ENCODE measurements at places on chromosomes 1 and 21.
A peak's percentile ranks its signal among the peaks of the same experiment; 100 is the strongest.

GRCh38 chr1:35563166-35563565 is 5.6 kb downstream of the NCDN start:
- DNase-seq = no peak

- no peak for DNase-seq
These were observed 4.0 kb downstream of the H6PD start for GRCh38 chr1:9238550-9238949.

GRCh38 chr1:95547005-95547404 is 313.0 kb downstream of the RWDD3 start:
- no peak for DNase-seq

DNA sequence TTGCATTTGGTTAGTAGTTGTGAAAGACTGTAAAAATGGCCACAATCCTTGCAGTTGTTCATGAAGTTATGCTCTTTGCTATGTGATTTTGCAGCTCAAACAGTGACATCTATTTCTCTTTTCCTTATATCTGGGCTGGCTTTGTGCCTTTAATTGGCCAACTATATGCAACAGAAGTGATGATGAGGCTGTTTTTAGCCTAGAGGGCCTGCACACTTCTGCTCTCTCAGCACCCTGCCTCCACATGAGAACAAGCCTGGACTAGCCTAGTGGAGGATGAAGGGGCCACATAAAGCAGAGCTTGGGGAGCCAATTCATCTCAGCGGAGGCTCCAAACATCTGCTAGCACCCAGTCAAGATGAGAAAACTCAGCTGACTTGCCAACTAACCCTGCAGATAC is 339.8 kb downstream of the OMA1 start:
- DNase-seq = no peak

DNA sequence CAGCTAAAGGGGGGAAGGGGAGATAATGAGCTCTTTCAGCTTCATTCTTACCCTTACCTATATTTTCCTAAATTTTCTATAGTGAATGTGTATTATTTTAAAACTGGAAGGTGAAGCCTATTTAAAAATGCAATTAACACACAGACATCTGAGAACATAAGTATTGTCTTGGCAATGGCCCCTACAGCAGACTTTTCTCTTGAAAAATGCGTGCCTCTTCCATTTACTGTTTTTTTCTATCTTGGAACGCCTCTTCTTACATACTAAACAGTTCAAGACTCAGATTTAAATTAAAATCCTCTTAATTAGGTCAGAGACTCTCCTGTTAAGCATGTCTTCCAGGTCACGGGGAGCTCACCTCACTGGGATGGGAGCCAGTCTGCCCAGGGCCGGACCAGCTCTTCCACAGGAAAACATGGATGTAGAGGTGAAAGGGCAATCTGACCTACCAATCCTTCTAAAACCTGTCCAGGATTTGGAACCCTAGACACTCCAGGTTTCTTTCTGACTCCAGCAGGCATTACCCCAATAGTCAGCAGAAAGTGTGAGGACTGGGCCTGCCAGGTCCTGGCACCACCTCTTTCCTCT is 137.3 kb downstream of the ZNF281 start:
- no peak for DNase-seq

DNA sequence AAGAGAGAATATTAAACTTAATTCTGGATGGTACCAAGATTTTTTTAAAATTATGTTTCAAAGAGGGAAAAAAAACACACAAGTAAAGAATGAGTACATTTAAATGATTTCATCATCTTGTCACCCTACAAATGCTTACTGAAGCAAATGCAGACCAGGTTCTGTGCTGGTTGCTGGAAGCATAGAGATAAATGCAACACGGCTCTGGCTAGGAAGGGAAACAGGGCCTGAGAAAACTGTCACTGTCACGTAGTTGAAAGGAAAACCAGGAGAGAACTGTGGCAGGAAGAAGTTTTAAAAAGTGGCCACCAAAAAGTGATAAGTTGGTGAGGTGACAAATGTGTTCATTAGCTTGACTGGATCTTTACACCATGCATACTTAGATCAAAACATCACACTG is 336.9 kb upstream of the NFIA start:
- no peak for DNase-seq

DNA sequence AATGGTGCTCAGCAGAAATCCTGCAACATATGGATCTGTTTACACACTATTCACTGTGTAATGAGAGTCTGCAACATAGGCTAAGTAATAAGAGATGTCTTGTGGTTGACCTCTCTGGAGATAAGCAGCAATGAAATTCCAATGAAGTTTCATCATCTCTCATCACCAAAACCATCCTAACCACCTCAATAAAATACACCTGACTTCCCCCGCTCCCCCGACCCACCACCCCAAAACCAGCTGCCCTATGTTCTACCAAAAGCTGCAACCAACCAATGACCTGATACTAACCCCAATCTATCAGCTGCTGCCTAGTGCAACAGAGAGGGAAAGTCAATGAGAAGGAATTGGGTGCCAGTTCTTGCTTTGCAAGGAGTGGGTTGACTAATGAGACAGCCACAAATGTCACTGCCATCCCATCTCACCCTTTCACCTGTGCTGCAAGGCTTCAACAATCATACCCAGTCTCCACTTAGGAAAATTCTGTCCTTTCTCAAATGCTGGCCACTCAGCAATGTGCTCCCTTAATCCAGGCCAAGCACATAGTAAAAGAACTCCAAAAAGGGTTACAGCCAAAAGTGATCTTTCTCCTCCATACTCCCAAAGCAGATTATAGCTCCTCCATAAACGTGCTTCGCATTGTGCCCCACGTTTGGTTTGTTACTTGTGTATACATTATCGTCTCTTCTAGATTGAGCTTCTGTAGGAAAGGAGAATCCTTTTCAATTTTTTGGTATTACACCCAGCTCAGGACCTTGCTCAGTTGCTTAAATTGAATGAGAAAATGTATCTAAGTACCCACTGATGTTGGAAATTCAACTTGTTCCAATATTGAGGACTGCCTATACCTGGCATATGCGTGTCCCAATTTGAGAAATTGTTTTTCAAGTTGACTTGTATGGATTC is 29.0 kb downstream of the MRPL39 start:
- no peak for DNase-seq

- no peak for DNase-seq
These were observed 3.3 kb downstream of the METTL13 start for GRCh38 chr1:171784784-171785183.

GRCh38 chr1:85884372-85885035 is 176.3 kb upstream of the ZNHIT6 start:
- no peak for DNase-seq

- no peak for DNase-seq
These were observed 1.2 kb upstream of the LIN9 start for GRCh38 chr1:226310245-226310540.

GRCh38 chr21:26019236-26019635 is 151.3 kb downstream of the APP start:
- DNase-seq = no peak

DNA sequence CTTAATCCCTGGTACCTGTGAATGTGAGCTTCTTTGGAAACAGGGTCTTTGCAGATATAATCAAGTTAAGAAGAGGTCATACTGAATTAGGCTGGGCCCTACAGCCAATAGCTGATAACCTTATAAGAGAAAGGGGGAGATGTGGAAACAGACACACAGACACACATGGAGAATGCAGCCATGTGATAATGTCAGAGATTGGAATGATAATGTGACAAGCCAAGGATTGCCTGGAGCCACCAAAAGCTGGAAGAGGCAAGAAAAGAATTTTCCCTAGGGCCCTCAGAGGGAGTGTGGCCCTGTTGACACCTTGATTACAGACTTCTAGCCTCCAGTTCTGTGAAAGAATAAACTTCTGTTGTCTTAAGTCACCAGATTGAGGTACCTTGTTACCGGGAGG is 114.5 kb upstream of the SOD1 start:
- no peak for DNase-seq

GRCh38 chr1:18414321-18414720 is 66.4 kb upstream of the KLHDC7A start:
- no peak for DNase-seq

DNA sequence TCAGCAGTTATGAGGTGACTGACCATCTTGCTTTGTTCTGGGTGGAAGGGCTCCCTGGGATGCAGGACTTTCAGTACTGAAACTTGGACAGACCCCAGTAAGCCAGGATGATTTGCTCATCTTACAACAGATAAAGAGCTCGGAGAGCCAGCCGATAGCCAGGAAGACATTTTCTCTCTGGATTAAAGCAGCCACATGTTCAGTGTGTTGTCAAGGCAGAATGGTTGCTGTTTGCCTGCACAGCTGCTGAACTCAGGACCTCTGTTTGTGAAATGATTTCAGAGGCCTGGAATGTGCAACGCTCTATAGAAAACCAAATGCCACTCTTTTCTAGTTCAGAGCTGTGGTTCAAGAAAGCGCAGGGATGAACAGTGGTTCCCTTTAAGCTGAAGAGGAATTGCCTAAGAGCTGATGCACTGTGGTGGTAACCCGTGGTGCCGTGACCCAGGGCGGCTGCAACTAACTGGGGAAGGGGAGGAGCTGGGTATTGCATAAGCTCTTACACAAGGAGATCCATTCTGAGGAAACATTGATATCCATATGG is 40.7 kb downstream of the CASQ2 start:
- peak; percentile 63 for DNase-seq

GRCh38 chr1:208654241-208654640 is 410.1 kb upstream of the PLXNA2 start:
- no peak for DNase-seq

DNA sequence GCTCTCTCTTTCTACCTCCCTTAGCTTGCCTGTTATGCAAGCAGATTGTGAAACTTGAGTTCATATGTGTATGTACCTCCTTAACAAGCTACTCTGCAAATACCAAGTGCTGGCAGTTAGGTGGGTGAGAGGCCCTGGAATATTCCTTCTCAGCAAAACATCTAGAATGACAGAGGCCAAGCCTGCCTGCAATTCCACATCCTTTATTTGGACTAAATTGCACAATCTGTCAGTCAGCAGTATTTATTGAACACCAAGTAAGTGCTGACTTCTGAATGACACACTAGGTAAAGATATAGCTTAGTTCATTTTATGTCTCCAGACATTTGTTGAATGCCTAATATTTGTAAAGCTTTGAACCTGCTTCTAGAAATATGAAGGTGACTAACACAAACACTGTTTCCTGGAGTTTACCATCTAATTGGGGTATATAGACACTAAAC is 87.5 kb downstream of the RGL1 start:
- no peak for DNase-seq
